ENCODE measurements at places on chromosomes 4 and X.

- DNase-seq, result peak; percentile 90
Observed at GRCh38 chr4:173448608-173449379, 49.9 kb upstream of the SCRG1 start.

- DNase-seq, result no peak
Observed at GRCh38 chr4:123568936-123569335, 172.3 kb downstream of the SPRY1 start.

- DNase-seq, result no peak
Observed at GRCh38 chrX:25005382-25006185, 10.2 kb downstream of the ARX start.

GRCh38 chr4:71004281-71004851 is 10.9 kb downstream of the DCK start:
- DNase-seq, result no peak

- DNase-seq, result no peak
Observed at GRCh38 chr4:131388277-131388676, 1760.8 kb upstream of the PCDH10 start.

DNA sequence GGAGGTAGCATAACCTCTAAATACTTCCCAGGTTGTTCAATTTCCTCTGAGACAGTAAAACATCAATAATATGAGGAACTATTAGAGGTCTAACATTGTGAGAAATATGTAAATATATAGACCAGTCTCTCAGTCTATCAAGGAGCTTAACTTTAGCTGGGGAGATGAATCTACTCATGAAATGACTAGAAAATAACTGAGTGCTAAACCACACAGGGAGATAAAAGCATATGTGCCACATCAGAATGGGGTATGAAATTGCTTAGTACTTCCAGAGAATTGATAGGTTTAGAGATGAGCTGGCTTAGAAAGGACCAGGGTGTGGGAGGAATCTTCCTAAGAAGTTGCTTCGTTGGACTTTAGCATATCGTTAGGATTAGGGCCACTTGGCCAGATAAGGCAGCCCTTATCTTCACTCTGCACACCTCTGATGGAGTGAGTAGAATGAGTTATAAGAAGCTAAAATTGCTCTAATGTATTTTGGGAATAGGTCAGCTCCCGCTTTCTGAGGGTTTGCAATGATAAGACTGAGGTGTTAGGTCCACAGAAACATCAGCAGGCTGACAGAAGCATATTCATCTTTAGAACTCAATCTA is 299.2 kb downstream of the UNC5C start:
- DNase-seq, result no peak

DNA sequence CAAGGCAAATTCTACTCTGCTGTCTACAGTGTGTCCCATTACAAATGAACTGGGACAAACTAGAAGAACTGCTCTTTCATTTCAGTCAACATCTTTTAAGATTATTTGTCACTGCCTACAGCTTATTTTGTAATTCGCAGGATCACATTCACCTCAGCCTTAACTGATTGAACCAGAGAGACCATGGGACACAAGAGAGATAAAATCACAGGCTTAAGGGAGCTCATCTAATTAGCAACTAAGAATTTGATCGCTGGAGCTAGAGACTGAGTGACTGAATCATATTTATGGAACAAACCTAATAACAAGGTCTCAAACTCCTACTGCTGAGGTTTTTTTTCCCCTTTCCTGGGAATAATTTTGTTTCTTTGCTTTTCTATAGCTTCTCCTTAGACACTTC is 898.2 kb downstream of the PCDH18 start:
- no peak for DNase-seq

- no peak for DNase-seq
Observed at GRCh38 chrX:154307202-154307601, 11.6 kb downstream of the TKTL1 start.

- DNase-seq, result no peak
Observed at GRCh38 chr4:54400188-54400587, 171.1 kb downstream of the PDGFRA start.

DNA sequence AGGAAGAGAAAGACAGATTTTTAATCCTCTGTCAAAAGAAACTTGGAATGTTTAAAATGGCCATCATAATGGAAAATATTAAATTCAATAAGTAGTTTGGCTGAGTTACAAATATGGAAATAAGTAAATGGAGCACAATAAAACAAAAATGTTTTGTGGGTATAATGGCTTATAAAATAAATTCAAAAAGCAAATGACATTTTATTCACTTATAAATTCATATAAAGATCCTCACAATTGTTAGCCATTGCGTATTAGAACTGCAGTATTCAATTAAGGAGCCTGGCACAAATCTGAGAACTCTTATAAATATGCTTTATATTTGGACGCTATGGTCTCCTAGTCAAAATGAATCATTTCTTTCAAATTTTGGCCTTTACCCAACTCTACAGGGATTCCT is 339.0 kb upstream of the PABPC4L start:
- no peak for DNase-seq

DNA sequence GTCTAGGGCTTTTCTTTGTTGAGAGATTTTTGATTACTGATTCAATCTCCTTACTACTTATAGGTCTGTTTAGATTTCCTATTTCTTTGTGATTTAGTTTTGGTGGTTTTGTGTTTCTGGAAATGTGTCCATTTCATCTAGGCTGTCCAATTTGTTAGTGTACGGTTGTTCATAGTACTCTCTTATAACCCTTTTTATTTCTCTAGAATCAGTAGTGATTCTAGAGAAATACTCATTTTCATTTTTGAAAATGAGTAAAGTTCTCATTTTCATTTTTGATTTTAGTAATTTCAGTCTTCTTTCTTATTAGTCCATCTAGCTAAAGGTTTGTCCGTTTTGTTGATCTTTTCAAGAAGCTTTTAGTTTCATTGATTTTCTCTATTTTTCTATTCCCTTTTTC is 7.5 kb downstream of the IL13RA1 start:
- no peak for DNase-seq

DNA sequence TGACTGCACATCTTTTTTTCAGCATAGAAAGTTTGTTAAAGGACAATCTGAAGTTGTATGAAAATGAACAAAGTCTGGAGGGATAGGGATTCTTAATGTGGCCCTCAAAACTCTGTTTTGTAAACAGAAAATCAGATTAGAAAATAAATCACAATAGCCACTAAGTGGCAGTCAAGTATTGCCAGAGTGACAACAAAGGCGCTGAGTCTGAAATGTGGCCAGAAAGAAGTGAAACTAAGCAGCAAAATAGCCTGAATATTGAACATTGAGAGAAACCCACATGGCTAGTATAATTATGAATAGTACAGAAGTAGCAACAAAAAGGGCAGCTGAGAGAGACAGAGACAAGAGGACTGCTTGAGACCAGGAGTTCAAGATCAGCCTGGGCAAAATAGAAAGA is 81.1 kb upstream of the CT45A1 start:
- no peak for DNase-seq

- DNase-seq, result no peak
Observed at GRCh38 chrX:120120223-120120622, 4.5 kb upstream of the RHOXF1 start.

DNA sequence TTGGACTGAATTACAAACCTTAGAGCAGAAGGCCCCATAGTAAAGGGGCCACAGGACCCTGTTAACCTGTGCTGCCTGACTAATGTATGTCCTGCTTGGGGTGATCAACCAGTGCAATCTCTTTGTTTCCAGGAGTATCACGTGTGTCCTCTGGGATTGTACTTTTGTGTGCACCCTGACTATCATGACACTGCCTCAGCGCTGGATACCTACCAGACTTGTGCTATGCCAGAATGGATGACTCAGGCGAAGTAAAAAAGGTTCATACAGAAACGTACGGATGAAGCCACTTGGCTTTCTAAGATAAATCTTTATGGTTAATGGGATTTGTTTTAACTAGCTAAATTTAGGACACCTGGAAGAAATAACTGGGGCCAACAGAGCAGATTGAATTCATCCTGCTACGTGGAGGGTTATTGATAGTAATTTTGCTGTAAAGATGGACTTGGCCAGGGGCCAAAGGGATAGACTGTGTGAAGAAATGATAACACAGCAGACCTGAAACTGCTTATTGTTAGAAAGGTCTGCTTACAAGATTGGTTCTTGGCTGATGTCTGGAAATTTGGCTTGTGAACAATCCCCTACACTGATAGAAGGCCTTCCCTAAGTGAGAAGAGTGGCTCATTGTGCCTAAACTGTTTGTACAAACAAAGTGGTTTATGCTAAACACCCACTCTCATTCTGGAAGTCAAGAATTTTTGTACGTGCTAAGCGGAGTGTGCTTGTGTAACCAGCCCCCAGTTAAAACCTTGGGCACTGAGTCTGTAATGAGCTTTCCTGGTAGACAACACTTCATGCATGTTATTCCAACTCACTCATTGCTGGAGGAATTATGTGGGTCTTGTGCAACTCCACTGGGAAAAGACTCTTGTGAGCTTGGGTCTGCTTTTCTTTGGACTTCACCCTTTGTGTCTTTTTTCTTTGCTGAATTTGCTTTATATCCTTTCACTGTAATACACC is 750.5 kb upstream of the HTR2C start:
- DNase-seq, result no peak

- no peak for DNase-seq
Observed at GRCh38 chr4:176794151-176794550, 1.4 kb upstream of the VEGFC start.

DNA sequence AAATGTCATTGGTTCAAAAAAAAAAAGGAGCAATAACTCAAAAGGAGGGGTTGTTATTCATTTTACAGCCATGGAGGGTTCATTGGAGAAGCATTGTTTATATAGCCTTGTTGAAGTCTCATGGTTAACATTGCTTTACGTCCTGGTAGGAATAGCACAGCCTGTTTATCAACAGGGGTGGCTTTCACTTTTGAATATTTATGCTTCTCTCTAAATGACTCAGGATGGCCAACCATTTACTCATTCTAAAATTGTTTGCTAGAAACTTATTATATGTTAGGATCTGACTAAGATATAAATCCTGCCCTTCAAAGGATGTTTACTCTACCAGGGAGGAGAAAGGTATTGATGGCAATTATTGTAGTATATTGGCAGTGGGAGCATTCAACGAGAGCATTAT is 534.1 kb upstream of the GALNTL6 start:
- no peak for DNase-seq

GRCh38 chrX:5730556-5730955 is 498.1 kb downstream of the NLGN4X start:
- no peak for DNase-seq

- DNase-seq, result no peak
Observed at GRCh38 chr4:99759988-99760387, 56.6 kb upstream of the DAPP1 start.

DNA sequence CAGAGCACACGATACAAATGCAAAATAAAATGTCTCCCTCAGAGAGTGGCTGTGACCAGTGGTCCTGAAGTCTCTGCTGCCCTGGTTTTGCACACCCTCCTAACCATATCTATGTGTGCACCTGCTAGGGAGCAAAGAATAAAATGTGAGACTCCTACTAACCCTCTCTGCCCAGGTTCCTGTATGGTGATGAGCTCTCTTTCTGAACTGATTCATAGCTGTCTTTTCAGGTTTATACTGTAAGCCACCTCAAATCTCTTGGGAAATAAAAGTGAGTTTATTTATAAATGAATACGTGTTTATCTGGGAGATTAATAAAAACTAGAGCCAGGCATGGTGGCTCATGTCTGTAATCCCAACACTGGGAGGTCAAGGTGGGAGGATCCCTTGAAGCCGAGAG is 126.0 kb upstream of the RBPJ start:
- no peak for DNase-seq

- no peak for DNase-seq
Observed at GRCh38 chr4:125368671-125369081, 53.9 kb downstream of the FAT4 start.

DNA sequence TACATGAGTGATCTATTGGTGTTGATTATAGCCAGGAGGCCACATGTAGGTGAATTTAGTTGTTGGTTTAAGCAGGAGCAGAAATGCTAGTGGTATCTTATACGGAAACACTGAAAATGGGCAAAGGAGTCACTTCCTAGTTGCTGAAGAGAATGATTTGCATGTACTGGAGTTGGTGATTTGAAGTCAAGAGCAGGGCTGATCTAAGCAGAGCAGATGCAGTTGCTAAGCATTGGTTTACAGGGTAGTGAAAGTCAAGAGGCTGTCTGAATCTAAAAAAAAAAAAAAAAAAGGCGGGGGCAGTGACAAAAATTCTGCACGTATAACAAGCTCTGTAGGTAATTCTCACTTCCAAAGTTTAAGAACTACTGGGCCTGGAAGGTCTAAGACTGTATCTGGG is 90.4 kb upstream of the HPRT1 start:
- DNase-seq, result no peak

- DNase-seq, result no peak
Observed at GRCh38 chr4:75830906-75831305, 71.3 kb downstream of the PPEF2 start.

- DNase-seq, result peak; percentile 28
Observed at GRCh38 chr4:23962462-23962861, 72.6 kb upstream of the PPARGC1A start.

DNA sequence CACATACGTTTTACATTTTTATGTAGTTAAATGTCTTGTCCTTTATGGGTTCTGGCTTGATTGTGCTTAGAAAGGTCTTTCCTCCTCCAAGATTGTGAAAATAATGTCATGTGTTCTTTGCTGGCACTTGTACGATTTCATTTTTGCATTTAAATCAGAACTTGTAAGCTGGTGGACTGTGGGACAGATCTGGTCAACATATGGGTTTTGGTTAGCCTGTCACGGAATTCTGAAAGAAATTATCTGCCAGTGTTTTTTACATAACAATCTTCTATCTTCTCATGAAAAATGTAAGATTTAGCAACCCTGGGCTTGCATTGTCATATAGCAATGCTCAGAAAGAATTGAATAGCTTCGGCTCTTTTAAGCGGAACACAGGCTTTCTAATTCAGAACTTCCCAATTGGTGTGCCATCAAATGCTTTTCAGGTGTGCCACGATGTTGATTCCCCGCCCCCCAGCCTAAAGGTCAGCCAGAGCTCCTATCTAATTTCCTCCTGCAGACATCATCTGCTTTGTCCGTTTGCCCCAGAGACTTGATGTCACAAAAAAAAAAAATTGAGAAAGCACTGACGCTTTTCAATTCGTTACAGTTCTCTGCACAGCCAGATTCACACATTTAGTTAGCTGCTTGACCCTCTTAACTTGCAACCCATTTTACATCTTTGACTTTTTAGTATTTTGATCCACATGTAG is 16.2 kb downstream of the AFF1 start:
- no peak for DNase-seq

DNA sequence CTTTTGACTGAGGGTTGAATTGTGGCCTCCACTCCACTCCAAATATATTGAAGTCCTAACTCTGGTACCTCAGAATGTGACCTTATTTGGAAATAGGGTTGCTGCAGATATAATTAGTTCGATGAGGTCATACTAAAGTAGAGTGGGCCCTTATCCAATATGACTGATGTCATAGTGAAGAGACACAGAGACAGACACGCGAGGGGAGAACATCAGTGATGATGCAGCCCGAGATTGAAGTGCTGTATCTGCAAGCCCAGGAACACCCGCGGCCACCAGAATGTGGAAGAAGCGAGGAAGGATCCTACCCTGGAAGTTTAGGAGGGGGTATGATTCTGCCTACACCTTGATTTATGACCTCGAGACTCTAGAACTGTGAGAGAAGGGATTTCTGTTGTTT is 279.0 kb downstream of the ANKRD50 start:
- no peak for DNase-seq

DNA sequence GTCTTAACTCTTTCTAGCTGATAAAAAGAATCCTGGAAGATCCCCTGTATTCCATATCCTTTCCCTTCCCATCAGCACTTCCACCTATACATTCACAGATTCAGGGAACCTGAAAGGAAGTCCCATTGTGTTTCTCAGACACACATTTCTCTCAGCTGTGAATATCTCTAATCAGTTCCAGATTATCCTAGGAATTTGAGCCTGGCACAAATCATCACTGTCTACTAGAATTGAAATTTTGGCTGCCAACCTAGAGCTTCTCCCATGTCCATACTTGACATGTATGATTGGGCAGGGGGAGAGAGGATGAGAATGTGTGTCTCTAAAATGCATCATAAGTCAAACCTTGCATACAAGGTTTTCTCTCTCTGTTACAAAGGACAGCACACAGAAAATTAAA is 53.1 kb downstream of the NDST3 start:
- no peak for DNase-seq
